ENCODE measurements at places on chromosomes 3 and 15. TPM values are rescaled to one million over a fixed set of nuclear protein-coding genes. Genes with fewer than 3 reads are reported as not detected.

Gene RBMS3
- 0.37 TPM for total RNA-seq

Gene LRRC31
- total RNA-seq, result not detected

Gene PDE12
- total RNA-seq, result 31.4 TPM

- peaks cover 12% of the 10 kb centered on the region for H3K27me3 ChIP-seq
- H3K36me3 ChIP-seq, result no peaks in the 10 kb centered on the region
- H3K4me3 ChIP-seq, result no peak overlapping the region
- H3K4me1 ChIP-seq, result no peaks in the 10 kb centered on the region
- no peak overlapping the region for H3K27ac ChIP-seq
Measured at GRCh38 chr3:38314112-38314763, 32.1 kb downstream of the SLC22A14 start.

- no peak overlapping the region for H3K4me3 ChIP-seq
- no peaks in the 10 kb centered on the region for H3K36me3 ChIP-seq
- no peak overlapping the region for H3K27ac ChIP-seq
- H3K27me3 ChIP-seq, result peaks cover 4% of the 10 kb centered on the region
- peak; percentile 79 for ATAC-seq
Measured at GRCh38 chr3:153768561-153769469, 352.4 kb upstream of the ARHGEF26 start.

DNA sequence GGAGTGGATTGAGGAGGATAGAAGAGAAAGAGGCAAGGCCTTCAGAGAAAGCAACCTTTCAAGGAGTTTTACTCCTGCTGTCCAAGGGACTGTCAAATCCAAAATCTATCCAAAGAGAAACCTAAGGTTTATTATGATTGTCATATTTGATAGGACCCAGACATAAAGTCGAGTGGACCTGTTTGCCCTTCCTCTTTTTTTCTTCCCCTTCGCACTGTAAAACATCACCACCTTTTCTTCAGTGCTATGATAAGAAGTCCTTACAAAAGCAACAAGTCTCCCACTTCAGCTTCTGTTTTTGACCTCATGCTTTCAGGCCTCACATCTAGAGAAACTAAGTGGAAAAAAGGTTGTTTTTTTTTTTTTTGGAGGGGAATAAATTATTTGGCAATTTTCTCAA is 73.0 kb downstream of the TRPC1 start:
- no peaks in the 10 kb centered on the region for H3K4me1 ChIP-seq
- no peaks in the 10 kb centered on the region for H3K27me3 ChIP-seq
- ATAC-seq, result no peak

DNA sequence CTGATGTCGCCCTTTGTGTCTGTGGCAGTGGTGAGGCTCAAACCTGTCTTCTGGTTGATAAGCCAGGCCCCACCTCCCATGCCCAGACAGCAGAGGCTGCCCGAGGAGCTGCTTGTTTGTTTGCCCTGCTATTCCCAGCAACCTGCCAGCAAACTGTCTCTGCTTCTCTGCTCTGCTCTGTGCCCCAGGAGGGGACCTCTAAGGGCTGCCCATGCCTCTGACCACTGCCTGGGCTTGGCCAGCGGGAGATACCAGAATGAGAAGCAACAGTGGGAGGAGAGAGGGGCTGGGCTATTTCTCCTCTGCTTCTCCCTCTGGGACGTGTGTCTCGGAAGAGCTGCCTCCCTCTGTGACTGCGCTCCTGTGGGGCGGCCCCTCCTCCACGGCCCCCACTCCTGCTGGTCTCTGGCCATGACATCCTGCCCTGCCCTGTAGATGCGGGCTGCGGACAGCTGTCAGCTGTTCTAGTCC is 213.1 kb downstream of the RPLP1 start:
- H3K27ac ChIP-seq, result peak overlapping the region; percentile 79
- no peaks in the 10 kb centered on the region for H3K27me3 ChIP-seq
- no peaks in the 10 kb centered on the region for H3K36me3 ChIP-seq
- peak overlapping the region; percentile 55 for H3K4me3 ChIP-seq
- H3K4me1 ChIP-seq, result peaks cover 11% of the 10 kb centered on the region
- peak; percentile 13 for ATAC-seq

DNA sequence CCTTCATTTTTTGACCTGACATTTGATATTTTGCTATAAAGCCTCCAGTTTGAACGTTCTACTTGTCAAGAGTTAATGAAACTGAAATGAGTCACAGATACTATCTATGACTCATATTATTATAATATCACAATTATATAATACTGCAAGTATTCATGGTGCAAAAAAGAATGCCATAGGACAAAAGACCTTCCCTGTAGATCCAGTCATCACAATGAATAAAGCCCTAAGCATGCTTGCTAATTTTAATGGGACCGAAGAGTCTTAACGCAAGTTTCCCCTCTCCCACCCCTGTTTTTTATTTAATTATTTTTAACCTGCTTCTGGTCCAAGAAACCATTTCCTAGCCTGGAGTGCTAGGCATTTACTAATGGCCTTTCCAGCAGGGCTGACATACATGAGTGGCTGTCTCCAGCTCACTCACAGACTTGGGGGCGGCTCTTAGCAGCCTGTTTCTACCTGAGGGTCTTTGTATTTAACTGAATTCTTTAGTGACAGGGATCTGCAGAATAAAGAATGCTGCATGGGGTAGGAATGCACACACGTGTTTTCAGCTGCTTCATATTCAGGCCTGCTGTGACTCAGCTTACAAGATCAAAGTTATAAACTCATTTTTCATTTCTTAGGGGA is 61.2 kb downstream of the THBS1 start:
- peak overlapping the region; percentile 54 for H3K4me3 ChIP-seq
- H3K4me1 ChIP-seq, result peaks cover 27% of the 10 kb centered on the region
- H3K27ac ChIP-seq, result peak overlapping the region; percentile 69
- ATAC-seq, result peak; percentile 30

Gene FBLN2
- not detected for total RNA-seq

Gene OR5K2
- total RNA-seq, result not detected

GRCh38 chr3:9109568-9109914 is 139.9 kb downstream of the SRGAP3 start:
- no peak overlapping the region for H3K27ac ChIP-seq
- H3K36me3 ChIP-seq, result no peaks in the 10 kb centered on the region
- no peak overlapping the region for H3K4me3 ChIP-seq
- no peaks in the 10 kb centered on the region for H3K27me3 ChIP-seq
- no peaks in the 10 kb centered on the region for H3K4me1 ChIP-seq
- no peak for ATAC-seq

Gene CIB2
- total RNA-seq, result 0.65 TPM

- no peaks in the 10 kb centered on the region for H3K27me3 ChIP-seq
- H3K4me3 ChIP-seq, result no peak overlapping the region
- no peak for ATAC-seq
- no peaks in the 10 kb centered on the region for H3K36me3 ChIP-seq
- no peaks in the 10 kb centered on the region for H3K4me1 ChIP-seq
Measured at GRCh38 chr15:73799466-73799865, 46.3 kb upstream of the INSYN1 start.

GRCh38 chr3:196202516-196202970 is 8.7 kb downstream of the ZDHHC19 start:
- no peaks in the 10 kb centered on the region for H3K36me3 ChIP-seq
- no peak for ATAC-seq
- peak overlapping the region; percentile 56 for H3K27ac ChIP-seq
- peaks cover 4% of the 10 kb centered on the region for H3K4me1 ChIP-seq
- no peaks in the 10 kb centered on the region for H3K27me3 ChIP-seq

Gene MFN1
- 29.8 TPM for total RNA-seq

Gene IMP3
- total RNA-seq, result 98.3 TPM

- H3K27ac ChIP-seq, result no peak overlapping the region
- H3K4me3 ChIP-seq, result no peak overlapping the region
- no peak for ATAC-seq
- no peaks in the 10 kb centered on the region for H3K36me3 ChIP-seq
- H3K27me3 ChIP-seq, result no peaks in the 10 kb centered on the region
Measured at GRCh38 chr3:41632700-41633099, 329.2 kb downstream of the ULK4 start.

GRCh38 chr15:39976291-39977274 is 42.7 kb downstream of the EIF2AK4 start:
- H3K27me3 ChIP-seq, result no peaks in the 10 kb centered on the region
- peaks cover 61% of the 10 kb centered on the region for H3K36me3 ChIP-seq
- H3K4me3 ChIP-seq, result peak overlapping the region; percentile 38
- no peak for ATAC-seq

Gene IL17RB
- 1.8 TPM for total RNA-seq

- no peaks in the 10 kb centered on the region for H3K27me3 ChIP-seq
- no peaks in the 10 kb centered on the region for H3K4me1 ChIP-seq
- no peak overlapping the region for H3K4me3 ChIP-seq
- no peaks in the 10 kb centered on the region for H3K36me3 ChIP-seq
- no peak overlapping the region for H3K27ac ChIP-seq
Measured at GRCh38 chr15:23686466-23687142, 501 bp downstream of the NDN start.

Measured in activated T-helper 17 cell treated with anti-CD3 and anti-CD28 coated beads, Interleukin-2, amount 50 U/mL, for 72 hours (primary cell).